ENCODE measurements at places on chromosomes 12 and 14.

GRCh38 chr14:22414876-22415604 is 174.0 kb downstream of the DAD1 start:
- DNase-seq: no peak

GRCh38 chr12:71566655-71567054 is 97.0 kb downstream of the ZFC3H1 start:
- DNase-seq: no peak

DNA sequence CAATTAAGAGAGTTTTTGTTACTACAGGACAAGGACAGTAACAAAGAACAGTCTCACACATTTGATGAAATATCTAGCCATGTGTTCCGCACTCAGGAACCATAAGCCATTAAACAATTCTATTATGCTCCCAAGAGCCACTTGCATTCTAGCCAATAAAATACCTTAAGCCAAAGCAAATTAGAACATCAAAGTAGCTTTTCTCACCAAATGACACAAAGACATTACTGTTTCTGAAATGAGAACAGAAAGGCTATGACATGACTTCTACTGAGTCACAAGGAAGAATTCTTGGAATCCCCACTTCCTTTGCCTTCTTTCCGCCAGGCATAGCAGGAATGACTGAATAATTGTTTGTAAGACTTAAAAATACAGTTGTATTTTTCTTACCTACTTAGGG is 445.8 kb downstream of the ATP23 start:
- DNase-seq: no peak

GRCh38 chr12:28156804-28157203 is 33.5 kb upstream of the CCDC91 start:
- no peak for DNase-seq

GRCh38 chr14:39419272-39419671 is 13.0 kb downstream of the FBXO33 start:
- no peak for DNase-seq

- DNase-seq: no peak
Measured at GRCh38 chr12:116397148-116397547, 119.7 kb upstream of the MED13L start.

DNA sequence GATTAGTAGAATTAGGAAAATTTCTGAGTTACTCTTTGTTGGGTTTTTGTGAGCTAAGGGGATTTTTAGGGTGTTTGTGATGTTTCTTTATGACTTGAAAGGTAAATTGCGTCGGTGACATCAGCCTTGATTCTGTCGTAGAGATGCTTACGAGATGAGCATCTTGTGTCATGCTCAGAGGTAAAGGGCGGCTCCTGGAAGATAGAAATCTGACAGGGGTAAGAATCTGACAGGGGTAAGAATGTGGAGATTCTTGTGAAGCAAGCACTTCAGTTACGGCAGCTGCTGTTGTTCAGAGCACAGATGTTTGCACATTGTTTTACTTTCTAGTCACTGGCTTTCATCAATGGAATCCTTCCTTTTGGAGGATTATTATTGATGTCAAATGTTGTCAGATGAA is 22.5 kb downstream of the EML1 start:
- no peak for DNase-seq

DNA sequence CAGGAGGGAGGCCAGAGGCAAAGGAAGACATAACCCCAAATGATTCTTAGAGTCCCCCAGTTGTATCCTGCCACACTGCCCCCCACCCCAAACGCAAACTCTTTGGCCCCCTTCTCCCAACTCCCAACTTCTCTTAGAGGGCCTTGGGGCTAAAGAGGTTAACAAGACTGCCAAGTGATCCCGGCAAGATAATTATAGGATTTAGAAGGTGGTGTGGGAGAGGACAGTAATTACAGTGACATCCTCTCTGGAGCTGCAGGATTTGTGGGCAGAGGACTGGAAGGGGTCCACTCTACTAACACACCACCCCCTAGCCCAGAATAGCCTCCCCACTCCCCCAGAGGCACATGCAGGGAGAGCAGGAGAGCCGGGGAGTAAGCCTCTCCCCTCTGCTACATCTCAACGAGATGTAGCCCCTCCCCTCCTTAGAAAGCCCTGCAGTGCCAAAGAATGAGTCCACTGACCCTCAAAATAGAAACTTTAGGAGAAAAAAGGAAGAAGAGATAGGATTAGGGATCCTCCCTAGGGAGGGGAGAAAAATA is 5.3 kb upstream of the GDF11 start:
- DNase-seq: no peak

DNA sequence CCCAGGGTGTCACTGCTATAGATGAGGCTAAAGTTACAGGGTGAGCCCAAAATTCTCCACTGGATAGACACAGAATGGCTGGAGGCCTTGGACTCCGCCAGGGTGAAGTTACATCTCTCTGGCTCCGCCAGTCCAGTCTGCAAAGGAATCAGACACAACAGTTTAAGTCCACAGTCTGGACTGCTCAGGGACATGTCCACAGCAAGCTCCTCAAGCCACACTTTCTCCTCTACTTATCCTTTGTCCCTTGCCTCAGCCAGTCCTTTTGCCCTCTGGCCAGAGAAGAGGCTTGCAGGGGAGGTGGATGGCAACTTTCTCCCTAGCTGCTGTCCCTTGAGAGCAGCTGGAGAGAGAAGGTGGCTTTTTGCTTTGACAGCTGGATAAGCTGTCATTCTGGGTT is 28.0 kb downstream of the PTPRB start:
- DNase-seq: no peak

DNA sequence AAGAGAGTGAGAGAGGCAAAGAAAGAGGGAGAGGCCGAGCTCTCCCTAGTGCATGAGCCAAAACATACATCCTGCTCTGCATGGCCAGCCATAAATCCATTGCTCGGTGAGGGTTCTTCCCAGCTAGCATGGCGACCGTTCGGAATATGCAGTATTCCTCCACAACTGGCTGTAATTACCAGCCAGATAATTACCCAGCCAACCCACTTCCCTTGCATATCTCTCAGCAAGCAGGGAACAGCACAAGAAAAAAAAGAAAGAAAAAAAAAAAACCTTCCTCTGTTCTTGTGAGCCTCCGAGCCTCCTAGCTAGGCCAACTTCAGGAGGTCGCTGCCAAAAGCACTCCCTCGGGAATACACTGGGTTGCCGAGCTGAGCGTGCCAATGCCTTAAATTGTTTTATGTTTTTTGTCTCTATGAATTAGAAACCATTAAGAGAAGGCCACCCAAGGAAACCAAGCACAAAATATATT is 567.9 kb downstream of the MED13L start:
- no peak for DNase-seq

GRCh38 chr12:119412811-119413794 is 78.6 kb downstream of the CCDC60 start:
- no peak for DNase-seq

DNA sequence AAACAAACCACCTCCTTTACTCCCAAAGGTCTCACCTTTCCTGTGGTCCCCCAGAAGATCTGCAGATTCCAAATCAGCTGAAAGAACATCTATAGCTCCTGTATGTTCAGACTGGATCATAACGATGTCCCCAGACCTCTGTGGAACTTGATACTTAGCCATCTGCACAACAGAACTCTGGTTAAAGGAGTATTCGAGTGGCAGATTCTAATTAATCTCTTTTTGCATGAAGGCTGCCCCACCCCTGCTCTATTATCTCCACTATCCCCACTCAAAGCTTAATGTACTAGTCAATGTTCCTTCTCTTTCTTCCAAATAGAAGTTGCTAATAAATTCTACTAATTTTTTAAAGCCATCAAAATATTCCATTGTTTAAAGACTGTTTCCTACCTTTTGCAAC is 22.8 kb downstream of the GSTZ1 start:
- no peak for DNase-seq

- DNase-seq: no peak
Measured at GRCh38 chr14:23076785-23077408, 18.0 kb downstream of the ACIN1 start.

DNA sequence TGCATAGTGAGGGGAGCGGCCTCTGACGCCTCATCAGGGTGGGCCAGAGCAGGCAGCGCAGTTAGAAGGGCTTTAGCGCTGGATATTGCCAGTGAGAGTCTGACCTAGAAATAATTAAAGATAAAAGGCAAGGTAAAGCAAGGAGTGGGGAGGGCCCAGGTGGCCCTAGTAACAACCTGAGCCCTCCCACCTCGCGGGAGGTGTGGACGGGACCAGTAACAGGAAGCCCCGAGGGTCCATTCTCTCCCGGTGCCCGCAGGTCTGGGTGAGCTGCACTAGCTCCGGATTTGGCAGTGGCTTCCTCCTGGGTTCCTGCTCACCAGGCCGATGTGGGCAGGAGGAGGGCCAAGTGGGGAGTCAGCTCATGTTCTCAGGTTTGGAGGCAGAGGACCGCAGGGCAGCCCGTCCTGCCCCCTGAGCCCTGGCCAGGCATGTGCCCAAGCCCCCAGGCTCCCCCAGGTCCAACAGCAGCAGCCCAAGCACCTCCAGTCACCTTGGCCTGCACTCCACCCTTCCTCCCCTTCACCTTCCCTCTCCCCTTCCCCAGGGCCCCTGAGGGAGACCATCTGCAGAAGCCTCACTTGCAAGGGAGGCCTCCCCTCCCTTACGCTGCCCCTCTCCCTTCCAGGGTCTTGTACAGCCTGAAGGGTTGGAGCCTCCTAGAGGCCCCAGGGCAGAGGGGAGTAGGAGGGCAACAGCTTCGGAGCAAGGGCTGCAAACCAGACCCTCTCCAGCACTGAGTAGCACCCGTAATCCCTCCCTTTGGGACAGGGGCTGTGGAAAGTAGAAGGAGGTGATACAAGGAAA is 144.3 kb upstream of the FKBP4 start:
- no peak for DNase-seq

DNA sequence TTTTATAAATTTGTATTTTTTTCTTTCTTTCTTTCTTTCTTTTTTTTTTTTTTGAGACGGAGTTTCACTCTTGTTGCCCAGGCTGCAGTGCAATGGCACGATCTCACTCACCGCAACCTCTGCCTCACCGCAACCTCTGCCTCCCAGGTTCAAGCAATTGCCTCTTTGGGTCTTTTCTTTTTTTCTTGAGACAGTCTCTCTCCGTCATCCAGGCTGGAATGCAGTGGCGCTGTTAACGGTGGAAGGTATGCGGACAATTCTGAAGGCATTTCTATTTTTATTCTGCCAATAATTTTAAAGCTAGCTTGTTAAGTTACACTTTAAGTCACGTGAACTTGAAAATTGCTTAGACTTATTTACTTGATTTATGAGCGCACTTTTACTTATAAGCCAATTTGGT is 8.8 kb upstream of the PHC1 start:
- DNase-seq: no peak

GRCh38 chr12:107318806-107319532 is 225.6 kb upstream of the CRY1 start:
- DNase-seq: no peak

- no peak for DNase-seq
Measured at GRCh38 chr14:55129086-55129427, at the start of gene LGALS3. Gene LGALS3, plus strand, starts transcription at chr14:55129252. Its CDS starts 8,122 bp downstream, at chr14:55137374.

- no peak for DNase-seq
Measured at GRCh38 chr14:65373671-65374039, 38.9 kb upstream of the FUT8 start.

DNA sequence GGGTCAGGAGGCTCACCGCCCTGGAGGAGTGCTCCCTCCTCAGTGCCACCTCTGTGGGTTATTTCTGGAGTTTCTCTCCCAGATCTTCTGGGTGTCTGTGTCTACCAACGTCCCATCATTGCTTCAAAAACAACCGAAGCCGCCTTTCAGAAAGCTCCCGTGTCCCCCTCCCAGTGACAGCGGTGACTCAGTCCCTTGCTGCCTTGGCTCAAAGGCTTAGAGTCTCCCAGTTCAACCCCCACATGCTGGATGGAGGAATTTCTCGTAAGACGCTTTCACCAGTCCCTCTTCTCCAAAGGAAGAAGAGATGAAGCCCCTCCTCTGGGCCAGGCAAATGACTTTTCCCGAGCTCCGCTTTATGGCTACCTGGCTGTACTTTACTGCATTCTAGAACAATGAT is 146.6 kb downstream of the RBM19 start:
- DNase-seq: no peak

DNA sequence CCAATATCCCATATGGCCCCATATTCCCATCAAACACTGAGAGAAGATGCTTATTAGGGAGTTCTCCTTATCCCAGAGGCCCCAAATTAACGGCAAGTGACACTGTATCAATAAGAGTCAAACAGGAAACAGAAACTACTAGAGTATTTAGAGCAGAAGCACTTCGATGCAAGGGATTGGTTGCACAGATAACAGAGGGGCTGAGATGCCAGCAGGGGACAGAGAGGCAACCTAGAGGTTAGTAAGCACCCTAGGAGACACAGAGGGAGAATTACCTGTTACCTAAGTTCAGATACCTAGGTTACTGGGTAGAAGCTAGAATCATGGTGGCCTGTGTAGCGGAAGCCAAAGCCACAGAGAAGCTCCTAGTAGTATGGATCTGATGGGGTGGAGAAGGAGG is 2.9 kb downstream of the HEBP1 start:
- DNase-seq: no peak

DNA sequence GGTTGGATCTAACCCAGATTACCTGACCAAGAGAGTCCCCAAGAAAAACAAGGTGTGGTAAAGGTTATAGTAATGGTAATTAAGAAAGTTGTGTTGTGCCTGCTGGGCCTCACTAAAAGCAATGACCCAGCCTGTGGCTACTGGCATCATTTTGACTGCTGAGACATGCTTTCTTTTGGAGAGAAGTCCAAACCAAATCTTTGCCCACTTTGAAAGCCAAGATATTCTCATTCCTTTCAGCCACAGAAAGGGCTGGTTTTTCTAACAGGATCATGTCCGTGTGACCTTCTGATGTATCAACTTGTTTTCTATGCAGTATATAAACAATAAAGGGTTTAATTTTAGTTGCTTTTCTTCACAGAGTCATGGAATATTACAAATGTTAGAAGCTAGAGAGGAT is 388.6 kb downstream of the RAD51B start:
- DNase-seq: no peak

DNA sequence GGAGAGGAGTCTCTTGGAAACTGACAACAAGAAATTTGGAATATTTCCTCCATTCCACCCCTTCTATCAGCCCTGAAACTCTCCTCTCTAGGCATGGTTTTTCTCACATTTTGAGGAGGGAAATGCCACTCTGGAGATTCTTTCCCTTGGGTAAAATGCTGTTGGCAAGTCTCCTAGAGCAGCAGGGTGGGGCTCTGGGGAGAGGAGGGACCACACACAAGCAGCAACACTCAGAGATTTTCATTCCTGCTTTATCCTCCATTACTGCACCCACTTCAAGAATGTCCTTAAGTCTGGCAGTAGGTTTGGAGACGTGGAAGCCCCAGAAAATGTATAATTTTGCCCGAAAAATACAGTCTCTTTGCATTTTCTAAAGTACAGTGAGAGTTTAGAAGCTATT is 130.8 kb upstream of the FLRT2 start:
- DNase-seq: no peak

- DNase-seq: no peak
Measured at GRCh38 chr12:124687917-124688316, 120.5 kb upstream of the NCOR2 start.

DNA sequence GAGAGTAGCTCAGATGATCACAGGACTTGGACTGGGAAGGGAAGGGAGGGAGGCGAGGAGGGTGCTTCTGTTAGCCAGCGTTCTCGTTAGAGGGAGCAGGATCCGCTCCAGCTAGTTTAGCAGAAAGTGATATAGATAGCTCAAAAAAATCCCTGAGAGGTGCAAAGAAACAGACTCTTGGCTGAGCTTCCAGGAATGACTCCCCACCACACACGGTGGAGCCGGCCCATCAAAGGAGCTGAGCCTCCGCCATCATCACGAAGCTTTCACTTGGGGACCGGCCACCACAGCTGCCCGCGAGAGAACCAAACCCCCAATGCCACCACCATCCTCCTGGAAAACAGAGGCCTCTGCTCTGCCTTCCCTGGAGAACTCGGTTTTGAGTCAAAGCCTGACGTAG is 124.6 kb upstream of the BCL2L14 start:
- DNase-seq: no peak
